ENCODE measurements at places on chromosomes 7 and 10.

DNA sequence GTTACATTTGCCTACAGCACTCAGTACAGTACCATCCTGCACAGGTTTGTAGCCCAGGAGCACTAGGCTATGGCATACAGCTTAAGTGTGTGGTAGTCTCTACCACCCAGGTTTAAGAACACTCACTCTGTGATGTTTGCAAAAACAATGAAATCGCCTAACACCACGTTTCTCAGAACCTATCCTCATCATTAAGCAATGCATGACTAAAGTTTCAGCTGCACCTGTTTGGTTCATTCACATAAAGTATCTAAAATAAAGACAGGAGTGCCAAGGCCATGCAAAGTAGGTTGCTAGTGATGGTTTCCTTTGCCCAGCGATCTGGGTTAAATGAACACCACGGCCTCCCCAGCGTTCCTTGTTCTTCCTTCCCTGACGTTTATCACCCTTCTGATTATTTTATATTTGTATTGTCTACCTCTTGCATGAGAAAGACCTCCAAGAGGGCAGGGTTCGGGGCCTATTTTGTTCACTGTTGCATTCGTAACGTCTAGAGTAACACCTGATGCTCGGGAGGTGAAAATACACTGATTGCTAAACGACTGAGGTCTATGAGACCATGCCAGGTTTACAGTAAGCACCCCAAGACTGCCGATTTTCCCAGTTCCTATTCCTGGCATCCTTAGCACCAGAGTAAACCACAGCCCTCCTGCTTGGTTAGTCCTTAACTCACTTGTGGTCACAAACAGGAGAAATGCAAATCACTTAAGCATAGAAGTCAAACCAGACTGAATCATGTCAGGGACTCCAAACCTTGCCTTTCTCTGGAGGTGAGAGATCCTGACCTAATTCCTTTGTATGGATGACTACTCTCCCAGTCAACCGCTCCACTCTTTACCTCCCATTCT is 204.1 kb upstream of the NFE2L3 start:
- DNase-seq, result no peak

DNA sequence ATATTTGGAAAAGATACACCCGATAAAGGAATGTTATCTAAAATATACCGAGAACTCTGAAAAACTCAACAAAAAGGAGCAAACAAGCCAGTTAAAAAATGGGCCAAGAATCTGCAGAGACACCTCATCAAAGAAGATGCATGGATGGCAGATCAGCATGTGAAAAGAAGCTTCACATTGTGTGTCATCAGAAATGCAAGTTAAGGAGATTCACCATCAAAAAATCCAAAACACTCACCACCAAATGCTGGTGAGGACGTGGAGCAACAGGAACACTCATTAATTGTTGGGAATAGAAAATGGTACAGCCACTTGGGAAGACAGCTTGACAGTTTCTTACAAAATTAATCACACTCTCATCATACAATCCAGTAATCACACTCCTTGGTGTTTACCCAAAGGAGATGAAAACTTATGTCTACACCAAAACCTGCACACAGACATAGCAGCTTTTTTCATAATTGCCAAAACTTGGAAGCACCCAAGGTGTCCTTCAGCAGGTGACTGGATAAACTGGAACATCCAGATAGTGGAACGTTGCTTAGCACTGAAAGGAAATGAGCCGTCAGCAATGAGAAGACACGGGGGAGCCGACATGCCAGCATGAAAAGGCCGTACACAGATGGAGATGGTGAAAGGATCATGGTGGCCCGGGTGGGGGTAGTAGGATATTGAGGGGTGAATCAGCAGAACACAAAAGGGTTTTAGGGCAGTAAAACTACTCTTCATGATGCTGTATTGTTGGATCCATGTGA is 27.9 kb upstream of the PWWP2B start:
- DNase-seq, result no peak

DNA sequence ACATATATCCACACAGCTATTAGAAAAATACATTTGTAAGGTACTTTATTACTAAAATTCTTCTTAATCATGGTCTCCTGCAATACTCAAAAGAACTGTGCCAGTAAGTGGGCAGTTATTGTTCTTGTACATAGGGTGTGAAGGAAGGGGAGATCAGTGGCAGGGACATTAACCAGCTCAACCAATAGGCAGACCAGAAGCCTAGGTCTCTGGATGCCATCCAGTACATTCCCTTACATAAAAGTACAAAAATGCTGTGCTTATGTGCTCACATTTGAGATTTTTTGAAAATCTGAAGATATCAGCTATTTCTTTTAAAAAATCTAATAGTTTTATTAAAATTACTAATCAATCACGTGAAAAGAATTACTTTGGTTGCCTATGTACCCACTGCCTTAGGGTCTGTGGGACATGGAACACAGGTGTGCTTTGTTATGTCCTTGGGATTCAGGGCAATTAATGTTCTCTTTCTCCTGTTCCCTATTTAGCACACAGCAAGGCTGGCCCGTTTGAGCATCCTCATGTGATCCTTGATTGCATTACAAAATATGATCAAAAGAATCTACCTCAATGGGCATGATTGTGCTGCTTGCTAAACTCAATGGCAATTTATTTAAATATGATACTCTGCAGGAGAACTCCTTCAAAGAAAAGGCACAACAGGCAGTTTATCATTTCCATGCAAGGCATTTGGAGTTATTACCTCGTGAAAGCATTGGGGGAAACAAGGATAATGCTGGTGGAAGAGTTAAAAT is 22.7 kb downstream of the TWIST1 start:
- no peak for DNase-seq

DNA sequence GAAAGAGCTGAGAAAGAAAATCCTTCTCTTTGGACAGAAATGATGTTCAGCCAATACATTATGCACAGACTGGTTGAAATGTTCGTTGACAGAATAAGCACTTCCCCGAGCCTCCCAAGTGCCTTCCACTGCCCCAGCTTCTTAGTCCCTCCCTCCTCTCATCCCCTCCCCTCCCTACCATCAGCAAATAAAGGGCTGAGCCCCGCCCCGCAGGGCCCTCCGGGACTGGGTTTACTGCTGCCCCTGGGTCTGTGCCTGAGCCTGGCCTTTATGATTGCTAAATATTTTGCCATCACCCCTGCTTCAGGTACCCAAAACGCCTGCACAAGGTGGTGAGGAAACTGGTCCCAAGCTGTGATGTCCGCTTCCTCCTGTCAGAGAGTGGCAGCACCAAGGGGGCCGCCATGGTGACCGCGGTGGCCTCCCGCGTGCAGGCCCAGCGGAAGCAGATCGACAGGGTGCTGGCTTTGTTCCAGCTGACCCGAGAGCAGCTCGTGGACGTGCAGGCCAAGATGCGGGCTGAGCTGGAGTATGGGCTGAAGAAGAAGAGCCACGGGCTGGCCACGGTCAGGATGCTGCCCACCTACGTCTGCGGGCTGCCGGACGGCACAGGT is 28.1 kb downstream of the HKDC1 start:
- DNase-seq, result no peak

- no peak for DNase-seq
Observed at GRCh38 chr10:119933179-119933578, 40.6 kb downstream of the SEC23IP start.

GRCh38 chr10:67477868-67478267 is 218.1 kb downstream of the CTNNA3 start:
- no peak for DNase-seq

GRCh38 chr10:91462423-91462822 is 52.3 kb downstream of the HECTD2 start:
- no peak for DNase-seq

DNA sequence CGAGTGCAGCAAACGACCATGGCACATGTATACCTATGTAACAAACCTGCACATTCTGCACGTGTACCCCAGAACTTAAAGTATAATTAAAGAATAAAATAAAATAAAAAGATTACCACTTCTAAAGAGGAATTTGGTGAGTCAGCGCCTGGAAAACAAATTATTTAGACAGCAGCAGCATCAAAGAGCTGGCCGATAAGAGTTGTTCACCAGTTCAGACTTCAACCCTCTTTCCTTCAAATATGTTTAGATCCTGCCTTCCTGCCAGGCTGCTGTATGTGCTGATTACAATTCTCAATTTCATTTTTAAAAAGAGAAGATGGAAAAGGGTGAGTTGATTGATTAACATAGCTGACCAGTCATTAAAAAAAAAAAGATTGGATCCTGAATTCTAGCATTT is 672.0 kb upstream of the NRP1 start:
- DNase-seq, result no peak

Measured in mesothelial cell of epicardium (in vitro differentiated cells).